Central memory CD8-positive, alpha-beta T cell (primary cell): ENCODE measurements at places on chromosomes 7 and 10.
A peak's percentile ranks its signal among the peaks of the same experiment; 100 is the strongest.

DNA sequence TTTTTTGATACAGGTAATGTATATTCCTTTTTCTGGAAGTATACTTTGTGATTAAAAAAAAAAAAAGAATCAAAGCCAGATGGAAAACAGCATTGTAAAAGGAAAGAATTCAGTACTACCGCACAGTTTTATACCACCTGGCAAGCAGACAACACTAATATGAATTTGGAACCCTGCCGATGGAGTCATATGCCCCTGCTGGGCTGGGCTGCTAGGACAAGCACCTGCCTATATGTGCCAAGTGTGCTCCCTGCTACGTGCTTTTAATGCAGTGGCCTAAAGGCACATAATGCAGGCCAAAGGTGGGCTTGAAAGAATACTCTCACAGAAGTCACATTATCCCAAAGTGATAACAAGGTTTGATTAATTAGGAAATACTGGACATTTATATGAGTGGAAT is 29.8 kb upstream of the WAC start:
- no peak for DNase-seq

DNA sequence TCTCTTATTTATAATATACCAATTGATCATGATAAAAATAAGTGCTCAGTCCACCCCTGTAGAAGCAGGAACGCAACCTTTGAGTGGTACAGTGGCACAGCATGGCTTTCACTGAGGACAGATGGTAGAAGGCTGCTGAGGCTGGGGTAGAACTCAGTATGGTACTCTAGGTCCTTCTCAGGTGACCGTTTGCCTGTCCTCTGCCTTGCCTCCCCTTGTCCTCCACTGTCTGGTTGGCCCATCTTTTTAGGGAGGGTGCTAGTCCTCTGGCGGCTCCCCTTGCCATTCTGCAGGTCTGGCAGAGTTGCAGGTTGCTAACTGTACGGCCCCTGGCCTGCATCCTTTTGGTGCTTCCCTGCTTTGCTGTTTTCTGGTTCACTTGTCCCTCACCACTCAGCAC is 27.3 kb downstream of the SLC18A2 start:
- DNase-seq = no peak

DNA sequence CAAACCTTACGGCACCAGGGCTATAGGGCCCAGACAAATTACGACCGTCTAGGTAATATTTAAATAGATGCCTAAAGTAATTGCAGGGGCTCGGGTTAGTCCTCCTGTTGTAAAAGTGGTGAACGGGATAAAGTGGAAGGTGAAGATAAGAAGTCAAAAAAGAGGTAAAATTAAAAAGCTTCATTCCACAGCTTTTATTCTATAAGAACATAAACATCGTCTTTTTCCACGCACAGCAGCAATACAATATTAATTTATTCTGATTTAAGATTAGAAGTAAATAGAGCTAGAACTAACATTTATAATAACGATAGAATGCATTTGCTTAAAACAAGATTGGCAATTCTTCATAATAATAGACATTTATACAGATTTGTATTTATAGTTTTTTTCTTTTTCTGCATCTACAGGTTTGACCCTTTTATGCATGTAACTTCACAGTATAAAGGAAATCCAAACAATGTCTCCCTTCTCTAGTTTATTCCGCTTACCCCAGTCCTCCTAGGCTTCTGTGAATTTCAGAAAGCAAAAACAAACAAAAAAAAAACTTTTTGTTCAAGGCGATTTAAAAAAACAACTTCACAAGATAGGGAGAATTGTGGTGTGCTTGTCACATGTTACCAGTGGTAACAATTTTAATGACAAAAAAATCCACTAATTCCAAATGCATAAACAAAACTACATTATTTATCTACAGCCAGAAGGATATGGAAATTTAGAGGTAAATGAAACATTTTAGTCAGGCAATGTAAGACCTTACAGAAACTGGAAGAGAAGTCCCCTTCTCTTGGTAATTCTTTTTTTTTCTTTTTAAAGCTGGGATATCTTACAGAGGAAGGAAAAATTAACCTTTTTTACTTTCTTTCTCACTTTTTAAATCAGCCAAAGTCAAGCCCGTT is 3.4 kb downstream of the HOXA10 start:
- DNase-seq = no peak

- no peak for DNase-seq
Observed at GRCh38 chr7:115410434-115410820, 488.5 kb downstream of the MDFIC start.

GRCh38 chr10:123139521-123140163 is 3.9 kb downstream of the HMX3 start:
- no peak for DNase-seq

GRCh38 chr7:94274828-94275227 is 119.9 kb upstream of the COL1A2 start:
- no peak for DNase-seq

DNA sequence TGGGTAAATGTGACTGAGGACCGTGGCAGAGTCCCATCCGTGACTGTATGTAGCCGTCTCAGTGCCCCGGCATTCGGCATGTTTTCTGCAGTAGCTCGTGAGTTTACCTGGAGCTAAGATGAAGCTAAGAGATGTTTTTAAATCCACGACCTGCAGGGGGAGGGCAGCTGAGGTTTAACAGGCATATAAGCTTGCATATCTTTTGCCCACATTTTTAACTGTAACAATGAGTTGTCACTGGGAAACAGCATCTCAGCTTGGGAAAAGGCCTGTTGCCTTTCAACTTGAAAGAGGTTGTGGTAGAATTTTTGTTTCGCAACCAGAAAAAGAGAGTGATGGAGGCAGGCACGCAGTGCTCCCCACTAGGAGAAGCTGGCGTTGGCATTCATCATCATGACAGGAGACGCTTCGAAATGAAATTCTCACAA is 77.7 kb downstream of the CELF2 start:
- DNase-seq = no peak

DNA sequence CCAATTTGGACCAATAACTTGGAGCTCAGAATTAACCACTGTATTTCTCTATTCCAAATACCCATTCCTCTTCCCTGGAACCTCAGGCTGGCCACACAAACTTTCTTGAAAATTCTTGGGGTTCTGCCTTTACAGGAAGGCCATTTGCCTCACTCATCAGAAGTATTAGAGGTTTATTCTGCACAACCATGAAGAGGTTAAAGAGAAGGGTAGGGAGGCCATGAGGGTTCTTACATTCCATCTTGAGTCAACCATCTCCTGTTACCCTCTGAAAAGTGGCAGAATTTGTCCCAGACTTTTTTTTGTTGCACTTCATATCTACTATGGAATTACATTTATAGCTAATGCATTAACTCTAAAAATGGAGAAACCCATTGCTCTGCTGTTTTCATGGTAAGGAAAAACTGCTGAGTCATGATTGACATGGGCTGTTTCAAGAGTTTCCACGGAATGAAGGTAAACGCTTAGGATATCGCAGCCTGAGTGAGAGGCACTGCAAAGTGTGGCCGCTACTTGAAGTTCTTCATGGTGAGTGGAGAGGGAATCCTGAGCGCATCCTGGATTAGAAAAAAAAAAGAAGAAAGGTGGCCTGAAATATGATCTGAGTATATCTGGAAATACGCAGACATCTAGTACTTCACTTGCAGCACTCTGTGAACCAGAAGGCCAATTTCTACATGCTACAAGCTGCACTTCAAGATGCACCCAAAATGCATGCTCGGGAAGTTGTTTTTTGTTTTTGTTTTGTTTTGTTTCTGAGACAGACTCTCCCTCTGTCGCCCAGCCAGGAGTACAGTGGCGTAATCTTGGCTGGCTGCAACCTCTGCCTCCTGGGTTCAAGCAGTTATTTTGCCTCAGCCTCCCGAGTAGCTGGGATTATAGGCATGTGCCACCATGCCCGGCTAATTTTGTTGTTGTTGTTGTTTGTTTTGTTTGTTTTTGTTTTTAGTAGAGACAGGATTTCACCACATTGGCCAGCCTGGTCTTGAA is 83.7 kb downstream of the KIAA1217 start:
- DNase-seq = no peak

GRCh38 chr10:122530177-122530576 is 30.4 kb upstream of the DMBT1 start:
- DNase-seq = no peak

GRCh38 chr7:158531661-158532060 is 56.0 kb downstream of the PTPRN2 start:
- DNase-seq = no peak

DNA sequence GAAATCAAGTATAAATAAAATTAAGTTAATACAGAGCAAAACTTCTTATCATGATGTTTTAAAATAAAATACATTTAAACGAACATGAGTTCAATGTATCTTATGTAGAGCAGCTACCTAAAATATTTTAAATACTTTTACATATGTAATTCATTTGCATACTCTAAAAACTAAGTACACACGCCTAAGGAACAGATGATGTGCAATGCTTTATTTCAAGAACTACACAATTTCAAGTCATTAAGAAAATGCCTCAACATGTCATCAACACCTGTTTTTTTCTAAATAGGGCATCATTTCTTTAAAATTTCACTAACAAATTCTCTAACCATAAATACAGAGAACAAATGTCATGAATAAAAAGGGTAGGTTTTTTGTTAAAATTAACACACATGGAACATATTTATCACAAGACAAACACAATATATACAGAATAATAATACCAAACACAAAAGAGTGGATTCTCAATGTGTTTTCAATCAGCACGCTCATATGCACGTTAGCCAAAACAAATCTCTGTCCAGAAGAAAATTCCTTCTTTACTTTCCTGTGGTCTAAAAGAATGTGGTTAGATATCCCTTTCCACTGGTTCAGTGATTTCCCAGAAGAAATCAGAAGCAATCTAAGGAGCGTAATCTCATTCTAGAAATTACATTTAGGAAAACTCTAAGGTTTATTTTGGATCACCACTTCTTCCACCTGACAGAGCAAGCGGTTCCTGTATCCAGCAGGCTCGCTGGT is 73.0 kb upstream of the PFKP start:
- DNase-seq = no peak

- DNase-seq = no peak
Observed at GRCh38 chr10:12844811-12845483, 156.6 kb downstream of the CCDC3 start.

- no peak for DNase-seq
Observed at GRCh38 chr7:3064067-3064466, 20.4 kb upstream of the CARD11 start.

DNA sequence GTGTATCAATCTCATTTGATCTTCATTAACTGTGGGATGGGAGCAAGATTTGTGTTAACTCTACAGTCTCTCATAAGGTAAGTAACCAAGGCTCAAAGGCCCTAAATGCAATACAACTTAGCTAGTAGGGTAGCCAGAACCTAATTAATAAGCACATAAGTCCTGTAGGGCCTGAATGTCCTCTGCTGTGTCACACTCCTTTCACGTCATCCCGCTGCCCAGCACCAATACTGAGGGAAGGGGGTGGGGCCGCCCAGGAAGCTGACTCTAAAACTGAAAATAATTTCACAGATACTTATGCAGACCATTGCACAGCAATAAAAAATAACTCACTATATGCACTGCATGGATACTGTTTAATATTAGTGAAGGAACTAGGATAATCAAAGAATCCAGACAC is 13.7 kb downstream of the CCDC6 start:
- DNase-seq = no peak

- peak; percentile 28 for DNase-seq
Observed at GRCh38 chr10:132654708-132655661, 117.4 kb downstream of the INPP5A start.

GRCh38 chr7:129571201-129571600 is 40.3 kb upstream of the NRF1 start:
- no peak for DNase-seq

DNA sequence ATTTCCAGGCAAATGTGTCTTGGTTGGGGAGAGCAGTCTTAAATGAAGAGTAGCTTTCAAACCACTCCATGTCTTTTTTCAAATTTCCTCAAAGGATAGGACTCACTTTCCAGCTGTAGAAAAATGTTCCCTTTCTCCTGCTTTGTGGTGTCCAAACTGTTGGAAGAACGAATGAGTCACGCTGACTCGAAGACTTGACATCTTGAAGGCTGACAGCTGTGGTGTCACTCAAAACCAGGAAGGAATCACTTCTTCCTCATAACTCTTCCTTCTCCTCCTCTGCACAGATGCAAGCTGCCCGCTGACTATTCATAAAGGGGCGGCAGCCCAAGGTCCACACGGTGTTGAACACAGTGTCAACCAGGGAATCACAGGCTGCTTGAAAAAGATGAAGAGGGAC is 19.2 kb downstream of the PLA2G12B start:
- DNase-seq = no peak

DNA sequence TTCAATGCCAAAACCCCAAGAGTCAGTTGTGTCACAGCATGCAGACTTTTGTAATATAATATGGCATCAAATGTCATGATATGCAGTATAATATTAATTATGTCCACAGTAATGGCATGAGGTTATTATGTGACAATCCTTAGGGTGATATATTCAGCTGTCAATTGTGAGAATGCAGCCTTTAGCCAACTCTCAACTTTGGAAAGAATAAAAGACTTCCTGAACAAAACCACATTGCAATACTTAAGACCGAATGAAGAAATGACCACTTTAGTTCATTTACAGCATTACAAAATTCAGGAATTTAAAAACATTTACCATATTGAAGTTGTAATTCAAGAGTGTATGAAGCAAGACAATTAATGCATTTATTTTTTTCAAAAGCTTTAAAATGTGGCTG is 45.4 kb downstream of the CPVL start:
- no peak for DNase-seq

DNA sequence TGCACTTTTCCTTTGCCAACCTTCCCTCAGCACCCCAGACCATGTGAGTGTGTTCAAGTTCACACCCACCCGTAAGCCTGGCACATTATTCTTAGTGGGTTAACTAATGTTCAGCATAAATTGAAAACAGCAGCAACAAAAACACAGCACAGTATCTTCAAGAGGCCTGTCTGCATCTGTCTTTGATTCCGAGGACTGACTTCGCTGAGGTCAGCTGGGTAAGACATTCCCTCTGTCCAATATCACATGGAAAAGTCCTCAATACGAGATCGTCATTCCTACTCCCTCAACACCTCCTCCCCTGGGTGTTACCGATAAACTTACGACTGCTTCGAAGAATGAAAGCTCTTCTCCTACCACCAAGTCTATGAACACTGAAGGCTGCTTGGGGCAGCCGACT is 218.8 kb downstream of the SFMBT2 start:
- no peak for DNase-seq

DNA sequence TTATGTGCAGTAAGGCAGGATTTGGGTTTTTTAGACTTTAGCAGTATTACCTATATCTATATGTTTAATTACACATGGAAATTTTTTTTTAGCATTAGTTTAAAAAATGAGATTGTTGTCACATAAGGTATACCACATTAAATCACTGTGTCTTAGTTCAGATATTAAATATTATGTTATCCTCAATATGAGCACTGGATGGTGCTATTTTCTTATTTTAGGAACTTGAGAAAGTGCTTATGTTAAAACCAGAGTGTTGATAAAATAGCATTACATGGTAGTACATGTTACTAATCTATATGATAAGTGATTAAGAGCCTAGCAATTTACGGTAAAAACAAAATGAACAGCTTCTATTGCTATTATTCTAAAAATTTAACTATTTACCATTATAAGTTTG is 28.8 kb downstream of the MIOS start:
- DNase-seq = no peak

DNA sequence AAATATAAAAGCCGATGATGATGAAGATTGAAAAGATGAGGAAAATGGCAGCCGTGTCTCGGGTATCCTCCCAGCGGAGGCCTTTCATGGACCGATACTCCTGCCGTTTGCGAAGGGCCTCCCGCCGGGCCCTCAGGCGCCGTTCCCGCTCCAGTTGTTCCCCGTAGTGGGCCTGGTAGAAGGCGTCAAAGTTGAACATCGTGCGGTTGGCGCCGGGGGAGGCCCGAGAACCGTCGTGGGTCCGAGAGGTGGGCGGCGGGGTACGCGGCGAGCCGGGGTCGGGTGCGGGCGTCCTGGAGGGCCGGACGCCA is 553 bp downstream of the DNAJC30 start:
- DNase-seq = no peak
